ENCODE measurements at places on chromosomes 2 and 18. TPM values are rescaled to one million over a fixed set of nuclear protein-coding genes. Genes with fewer than 3 reads are reported as not detected.

The GAREM1 gene
- 10.2 TPM for total RNA-seq

The UGT1A8 gene
- 0.17 TPM for total RNA-seq

The LDLRAD4 gene
- total RNA-seq: 1.2 TPM

The UGT1A5 gene
- 91.2 TPM for total RNA-seq

The ANKRD30B gene
- total RNA-seq: not detected

The MBP gene
- total RNA-seq: 44.4 TPM

The FHOD3 gene
- 13.3 TPM for total RNA-seq

The HTR2B gene
- not detected for total RNA-seq

The TBR1 gene
- not detected for total RNA-seq

The RAPGEF4 gene
- total RNA-seq: not detected

The MAPK4 gene
- total RNA-seq: not detected

The HOXD13 gene
- total RNA-seq: not detected

The VAMP5 gene
- total RNA-seq: 7.4 TPM

The SLC5A7 gene
- not detected for total RNA-seq

The ELOA2 gene
- not detected for total RNA-seq

The CPS1 gene
- 27.5 TPM for total RNA-seq

The OTOF gene
- not detected for total RNA-seq

The MYO3B gene
- 6.7 TPM for total RNA-seq

The UNC80 gene
- not detected for total RNA-seq

The GAREM2 gene
- total RNA-seq: 1.7 TPM

The SERPINB7 gene
- 4.2 TPM for total RNA-seq

The ALK gene
- not detected for total RNA-seq

The SLC23A3 gene
- 7.1 TPM for total RNA-seq

The AGAP1 gene
- 91.4 TPM for total RNA-seq

The SLC9A2 gene
- total RNA-seq: 13.4 TPM

The UBE2F gene
- 103 TPM for total RNA-seq

The TMEM17 gene
- 7.6 TPM for total RNA-seq

The KIF5C gene
- total RNA-seq: 0.23 TPM

The SP140 gene
- total RNA-seq: 0.58 TPM

The TCF4 gene
- 0.74 TPM for total RNA-seq

The EVA1A gene
- total RNA-seq: 10.8 TPM

The ARHGEF33 gene
- total RNA-seq: 1.4 TPM

The HAT1 gene
- total RNA-seq: 132 TPM

The TSPYL6 gene
- not detected for total RNA-seq

The TXNL1 gene
- total RNA-seq: 33.1 TPM

The ATL2 gene
- total RNA-seq: 66.4 TPM

The CHRND gene
- not detected for total RNA-seq

The GRHL1 gene
- total RNA-seq: 10.6 TPM

The GALR1 gene
- total RNA-seq: not detected

The TMEM127 gene
- 50.3 TPM for total RNA-seq

The C2orf66 gene
- not detected for total RNA-seq

The CYP1B1 gene
- total RNA-seq: 36.3 TPM

The PLEK gene
- not detected for total RNA-seq

The OTOS gene
- not detected for total RNA-seq

The TFPI gene
- total RNA-seq: 35.5 TPM

The CCDC121 gene
- 2.9 TPM for total RNA-seq

The TMEM169 gene
- 0.58 TPM for total RNA-seq

The LYG1 gene
- total RNA-seq: 0.78 TPM

The CDH20 gene
- not detected for total RNA-seq

The UPP2 gene
- not detected for total RNA-seq

The RSAD2 gene
- total RNA-seq: not detected

The TUBB8B gene
- not detected for total RNA-seq

The SLC4A5 gene
- 1.2 TPM for total RNA-seq

The RESP18 gene
- total RNA-seq: not detected

The MGAT4A gene
- total RNA-seq: 12.2 TPM

Data from PC-9 (cell line).